ENCODE measurements at places on chromosomes 11 and 22. TPM values are rescaled to one million over a fixed set of nuclear protein-coding genes. Genes with fewer than 3 reads are reported as not detected.

Gene UBQLN3
- total RNA-seq, result not detected

Gene PKNOX2
- 2.9 TPM for total RNA-seq

Gene TOP3B
- total RNA-seq, result 33.2 TPM

Gene OR51B5
- total RNA-seq, result 0.32 TPM

Gene OR52H1
- total RNA-seq, result 0.86 TPM
